GM20000 (cell line): ENCODE measurements at places on chromosomes 2 and 18.

DNA sequence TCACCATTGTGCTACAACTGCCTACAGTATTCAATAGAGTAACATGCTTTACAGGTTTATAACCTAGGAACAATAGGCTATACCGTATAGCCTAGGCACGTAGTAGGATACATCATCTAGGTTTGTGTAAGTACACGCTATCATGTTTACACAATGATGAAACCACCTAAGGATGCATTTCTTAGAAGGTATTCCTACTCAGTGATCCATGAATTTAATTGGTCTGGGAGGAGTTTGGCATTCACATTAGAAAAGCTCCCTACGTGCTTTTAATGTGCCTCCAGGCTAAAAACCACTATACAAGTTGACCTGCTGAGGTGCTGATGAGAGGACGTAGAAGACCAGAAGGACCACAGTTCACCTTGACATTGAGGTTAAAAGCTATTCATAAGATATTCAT is 154.5 kb upstream of the LRRTM1 start:
- no peak for DNase-seq

GRCh38 chr2:88738271-88738670 is 46.8 kb downstream of the RPIA start:
- no peak for DNase-seq

DNA sequence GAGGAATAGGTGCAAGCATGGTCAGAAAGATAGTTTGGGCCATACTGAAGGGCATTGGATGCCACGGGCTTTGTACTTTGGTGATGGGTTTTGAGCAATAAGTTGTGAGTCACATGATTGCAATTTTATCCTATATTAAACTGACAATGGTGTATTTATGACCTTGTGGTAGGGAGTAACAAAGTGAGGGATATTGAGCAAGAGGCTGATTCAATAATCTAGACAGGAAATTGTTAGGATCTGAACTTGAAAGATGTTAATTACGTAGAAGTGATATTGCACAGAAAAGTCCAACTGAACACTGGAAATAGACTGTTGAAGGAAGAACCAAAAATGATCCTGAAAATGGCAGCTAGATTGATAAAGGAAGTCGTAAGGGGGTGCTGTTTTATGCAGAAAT is 46.6 kb upstream of the TCF4 start:
- DNase-seq = no peak

DNA sequence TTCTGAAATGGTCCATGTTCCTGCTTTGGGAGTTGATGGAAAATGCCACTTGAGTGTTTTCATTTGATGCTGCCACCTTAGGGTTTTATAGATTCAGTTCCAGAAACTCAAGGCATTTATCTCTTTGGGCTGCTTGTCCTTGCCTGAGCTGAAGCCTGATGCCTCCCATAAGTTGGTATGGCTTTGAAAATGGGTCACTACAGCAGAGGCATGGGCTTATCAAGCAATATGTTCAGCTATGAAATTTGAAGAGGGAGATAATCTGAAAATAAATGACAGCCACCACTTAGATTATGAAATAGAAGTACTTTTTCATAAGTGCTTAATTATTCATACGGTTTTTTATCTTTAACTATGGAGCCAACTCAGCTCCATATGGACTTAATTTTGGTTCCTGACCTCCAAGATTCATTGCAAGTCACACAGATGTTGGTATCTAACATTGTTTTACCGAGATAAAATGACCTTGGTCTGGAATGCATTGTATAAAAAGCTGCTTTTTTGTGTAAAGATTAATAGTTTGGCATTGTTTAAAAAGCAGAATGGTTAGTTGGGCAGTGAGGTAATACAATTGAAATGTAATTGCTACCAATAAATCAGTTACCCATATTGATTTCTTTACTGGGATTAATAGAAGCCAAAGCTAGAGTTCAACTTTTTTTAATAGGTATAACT is 4.5 kb downstream of the SLC14A1 start:
- no peak for DNase-seq

DNA sequence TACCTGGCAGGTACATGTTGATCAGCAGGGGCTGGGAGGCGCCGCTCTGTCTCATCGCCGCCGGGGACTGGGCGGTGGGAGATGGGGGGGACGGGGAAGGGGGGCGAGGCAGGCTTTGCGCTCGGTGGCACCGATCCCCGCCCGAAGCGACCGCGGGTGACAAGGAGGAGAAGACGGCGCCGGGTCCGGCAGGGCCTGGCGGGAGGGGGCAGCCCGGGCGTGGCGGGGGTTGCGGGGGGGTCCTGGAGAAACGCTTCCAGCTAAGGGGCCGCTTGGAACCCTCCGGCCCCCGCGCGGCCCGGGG is at the start of gene FEV:
Gene FEV, minus strand, starts transcription at position 164 of the 304 bp plus-strand sequence. Its CDS starts 109 bp downstream, at position 55.
- DNase-seq = no peak

GRCh38 chr2:62287899-62288880 is 92.3 kb downstream of the B3GNT2 start:
- no peak for DNase-seq

- DNase-seq = no peak
Measured at GRCh38 chr2:58354230-58354629, 113.1 kb upstream of the FANCL start.

DNA sequence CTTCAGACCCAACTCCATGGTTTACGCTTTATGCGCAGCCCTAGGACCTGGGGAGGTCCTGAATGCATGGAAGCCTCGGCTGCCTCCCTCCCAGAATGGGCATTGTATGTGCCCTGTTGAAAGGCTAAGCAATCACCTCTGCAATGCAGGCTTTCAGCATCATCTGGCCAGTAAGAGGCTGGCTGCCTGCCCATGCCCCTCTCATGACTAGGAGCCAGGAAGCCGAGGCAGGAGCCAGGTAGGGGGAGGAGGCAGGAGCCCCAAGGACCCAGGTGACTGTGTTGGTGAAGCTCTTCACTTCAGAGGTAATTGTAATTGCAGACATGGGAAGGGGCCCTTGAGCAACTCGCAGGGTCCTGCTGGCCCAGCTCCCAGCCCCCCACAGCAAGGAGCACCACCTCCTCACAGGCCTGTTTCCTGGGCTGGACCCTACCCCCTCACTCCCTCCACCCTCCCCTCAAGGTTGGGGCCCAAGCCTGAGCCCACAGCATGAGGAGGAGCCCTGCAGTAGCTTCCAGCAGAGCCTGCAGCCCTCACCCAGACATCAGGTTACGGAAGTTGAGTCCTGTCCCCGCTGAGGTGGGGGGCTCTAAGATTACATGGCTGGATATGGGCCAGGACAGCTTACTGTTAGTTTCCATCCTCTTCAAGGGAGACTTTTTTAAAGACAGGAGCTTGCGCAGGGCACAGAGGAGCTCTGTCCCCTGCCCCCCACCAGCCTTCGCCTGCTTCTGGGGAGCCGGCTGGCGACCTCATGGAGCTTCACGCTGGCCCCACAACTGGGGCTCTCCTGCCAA is 21.9 kb downstream of the CRACDL start:
- no peak for DNase-seq

- peak; percentile 26 for DNase-seq
Measured at GRCh38 chr2:61763605-61764034, 90.2 kb downstream of the FAM161A start.

GRCh38 chr18:47929681-47930198 is 719 bp downstream of the SMAD2 start:
- DNase-seq = no peak

- DNase-seq = no peak
Measured at GRCh38 chr2:65818873-65819451, 386.6 kb upstream of the SPRED2 start.

DNA sequence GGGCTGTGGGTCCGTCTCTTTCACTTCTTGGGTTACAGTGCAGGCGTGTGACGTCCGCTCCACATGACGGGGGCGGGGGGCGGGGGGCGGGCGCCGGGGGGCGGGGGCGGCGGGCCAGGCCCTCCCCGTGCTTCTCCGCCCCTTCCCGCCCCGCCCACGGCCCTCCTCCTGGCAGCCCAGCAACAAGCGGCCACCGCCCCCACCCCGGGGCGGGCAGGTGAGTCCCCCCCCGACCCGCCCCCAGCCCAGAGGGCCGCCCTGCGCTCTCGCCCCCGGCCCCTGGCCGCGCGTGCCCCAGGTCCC is 3.6 kb downstream of the ZNF516 start:
- peak; percentile 94 for DNase-seq

- DNase-seq = no peak
Measured at GRCh38 chr2:9021563-9022211, 18.2 kb upstream of the MBOAT2 start.

DNA sequence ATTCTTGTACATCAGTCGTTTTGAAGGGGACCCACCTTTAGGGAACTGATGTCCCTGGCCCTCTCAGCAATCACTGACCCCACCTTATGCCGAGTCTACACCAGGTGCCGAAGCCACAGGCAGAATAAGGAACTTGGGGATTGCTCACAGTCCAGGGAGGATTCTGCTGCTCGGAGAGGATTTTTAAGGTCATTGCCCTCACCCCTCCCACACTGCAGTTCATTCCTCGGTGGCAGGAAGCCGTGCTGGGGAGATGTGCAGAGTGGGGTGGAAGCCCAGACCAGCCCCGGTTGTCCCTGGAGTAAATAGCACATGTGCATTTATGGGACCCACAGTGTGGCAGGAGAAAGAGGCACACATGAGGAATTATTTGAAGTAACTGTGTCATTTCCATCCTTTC is 50.4 kb downstream of the PLB1 start:
- DNase-seq = no peak

DNA sequence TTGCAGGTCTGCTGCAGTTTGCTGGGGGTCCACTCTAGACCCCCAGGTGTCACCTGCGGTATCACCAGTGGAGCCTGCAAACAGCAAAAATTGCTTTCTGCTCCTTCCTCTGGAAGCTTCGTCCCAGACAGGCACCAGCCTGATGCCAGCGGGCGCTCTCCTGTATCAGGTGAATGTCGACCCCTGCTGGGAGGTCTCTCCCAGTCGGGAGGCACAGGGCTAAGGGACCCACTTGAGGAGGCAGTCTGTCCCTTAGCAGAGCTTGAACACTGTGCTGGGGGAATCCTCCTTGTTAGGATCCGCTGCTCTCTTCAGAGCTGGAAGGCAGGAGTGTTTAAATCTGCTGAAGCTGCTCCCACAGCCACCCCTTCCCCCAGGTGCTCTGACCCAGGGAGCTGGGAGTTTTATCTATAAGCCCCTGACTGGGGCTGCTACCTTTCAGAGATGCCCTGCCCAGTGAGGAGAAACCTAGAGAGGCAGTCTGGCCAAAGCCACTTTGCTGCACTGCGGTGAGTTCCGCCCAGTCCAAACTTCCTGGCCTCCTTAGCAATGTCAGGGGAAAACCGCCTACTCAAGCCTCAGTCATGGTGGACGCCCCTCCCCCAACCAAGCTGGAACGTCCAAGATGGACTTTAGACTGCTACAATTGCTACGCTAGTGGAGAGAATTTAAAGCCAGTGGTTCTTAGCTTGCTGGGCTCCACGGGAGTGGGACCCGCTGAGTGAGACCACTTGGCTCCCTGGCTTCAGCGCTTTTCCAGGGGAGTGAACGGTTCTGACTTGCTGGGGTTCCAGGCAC is 652.5 kb downstream of the KCNJ3 start:
- DNase-seq = no peak

- no peak for DNase-seq
Measured at GRCh38 chr2:100194951-100195350, 52.6 kb upstream of the AFF3 start.

DNA sequence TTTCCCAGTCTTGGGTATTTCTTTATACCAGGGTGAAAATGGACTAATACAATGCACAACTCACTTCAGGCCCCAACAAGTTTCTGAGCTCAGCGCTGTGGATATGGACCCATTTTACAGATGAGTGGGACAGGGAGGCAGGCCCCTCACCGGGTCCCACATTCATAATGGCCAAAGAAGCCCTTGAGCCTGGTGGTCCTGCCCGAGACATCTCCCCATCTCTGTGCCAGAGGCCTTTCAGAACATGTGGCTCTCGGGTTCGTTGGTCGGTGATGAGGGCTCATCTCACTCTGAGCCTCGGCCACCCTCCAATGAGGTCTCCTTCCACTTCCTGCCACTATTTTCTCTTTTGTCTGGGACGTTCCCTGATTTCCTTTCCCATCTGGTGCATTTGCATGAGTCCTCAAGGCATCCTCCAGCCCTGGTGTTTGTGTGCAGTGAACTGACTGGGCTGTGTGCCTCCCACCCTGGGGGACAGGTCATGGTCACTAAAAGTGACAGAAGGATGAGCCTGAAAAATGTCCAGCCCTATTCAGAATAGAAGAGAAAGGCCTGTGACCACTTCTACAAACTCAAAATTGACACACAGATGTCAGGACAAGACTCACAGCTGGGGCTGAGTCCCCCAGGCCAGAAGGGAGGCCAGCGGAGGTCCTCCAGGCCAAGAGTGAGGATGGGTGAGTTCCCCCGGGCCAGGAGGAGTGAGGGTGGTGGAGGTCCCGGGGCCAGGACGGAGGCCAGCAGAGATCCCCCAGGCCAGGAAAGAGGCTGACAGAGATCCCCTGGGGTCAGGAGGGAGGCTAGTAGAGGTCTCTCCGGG is 134.5 kb downstream of the PTGR3 start:
- no peak for DNase-seq

DNA sequence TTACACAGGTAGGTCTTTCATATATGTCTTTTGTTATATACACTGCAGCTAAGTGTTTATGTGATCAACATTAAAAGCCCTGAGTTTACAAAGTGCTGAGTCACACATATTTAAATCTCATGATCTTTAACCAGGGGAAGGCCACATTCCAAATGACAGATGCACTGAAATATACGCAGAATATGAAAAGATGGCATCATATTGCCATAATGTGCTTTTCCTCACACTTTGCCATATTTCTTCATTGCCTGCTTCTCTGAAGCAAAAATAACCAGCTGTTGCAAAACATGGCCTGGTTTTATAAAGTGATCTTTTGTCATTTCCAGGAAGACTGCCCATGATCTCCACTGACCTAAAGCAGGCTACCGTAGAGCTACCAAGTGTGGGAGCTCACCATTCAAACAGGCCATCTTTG is 93.5 kb upstream of the MAPRE2 start:
- no peak for DNase-seq

GRCh38 chr18:59898609-59899297 is 1.0 kb upstream of the PMAIP1 start:
- peak; percentile 38 for DNase-seq

- no peak for DNase-seq
Measured at GRCh38 chr2:231646476-231646875, 53.8 kb downstream of the TEX44 start.

DNA sequence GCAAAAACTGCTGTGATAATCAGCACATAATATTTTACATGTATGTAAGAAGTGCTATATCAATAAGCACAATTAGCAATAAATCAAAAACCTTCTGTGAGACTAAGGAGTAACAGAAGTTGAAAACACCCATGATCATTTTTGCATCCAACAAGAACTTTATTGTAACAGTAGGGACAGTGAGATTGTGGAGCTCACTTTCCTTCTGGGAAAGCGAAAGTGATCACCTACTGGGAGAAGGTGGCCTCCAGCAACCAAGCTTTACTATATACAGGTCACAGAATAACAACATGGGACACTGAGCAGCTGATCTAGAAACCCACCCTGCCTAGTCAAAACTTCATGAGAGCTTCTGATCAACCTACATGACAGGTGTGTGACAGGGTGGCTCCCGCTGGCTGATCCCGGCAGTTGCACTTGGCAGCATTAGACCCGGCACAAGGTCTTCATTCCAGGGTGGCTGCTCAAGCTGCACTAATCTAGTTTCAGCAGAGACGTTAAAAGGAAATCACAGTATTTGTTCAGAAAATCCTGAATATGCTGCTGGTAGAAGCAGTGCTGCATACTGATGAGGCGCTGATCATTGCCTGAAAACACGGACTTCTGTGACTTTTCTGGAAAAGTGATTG is 63.5 kb upstream of the ARL5A start:
- no peak for DNase-seq
